ENCODE measurements at places on chromosomes 11 and 22.

GRCh38 chr22:23182309-23183060 is 2.2 kb downstream of the BCR start:
- peak; percentile 41 for DNase-seq

- DNase-seq = no peak
Observed at GRCh38 chr22:23562186-23562585, 17.9 kb downstream of the IGLL1 start.

DNA sequence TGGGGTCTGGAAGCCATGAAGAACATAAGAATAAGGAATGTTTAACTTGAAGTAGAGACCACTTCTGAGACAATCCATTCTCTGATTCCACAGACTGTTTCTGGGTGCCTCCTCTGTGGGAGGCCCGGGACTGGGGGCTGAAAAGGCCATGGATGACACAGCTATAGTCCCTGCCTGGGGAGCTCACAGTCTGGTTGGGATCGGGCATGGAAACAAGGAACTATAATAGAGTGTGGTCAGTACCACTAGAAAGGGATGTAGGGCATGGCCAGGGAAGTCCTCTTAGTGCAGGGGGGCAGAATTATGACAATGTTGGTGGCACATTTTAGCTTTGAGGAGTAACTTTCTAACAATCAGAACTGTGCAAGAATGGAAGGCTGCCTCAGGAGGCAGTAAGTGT is 9.2 kb upstream of the KCNE3 start:
- no peak for DNase-seq

DNA sequence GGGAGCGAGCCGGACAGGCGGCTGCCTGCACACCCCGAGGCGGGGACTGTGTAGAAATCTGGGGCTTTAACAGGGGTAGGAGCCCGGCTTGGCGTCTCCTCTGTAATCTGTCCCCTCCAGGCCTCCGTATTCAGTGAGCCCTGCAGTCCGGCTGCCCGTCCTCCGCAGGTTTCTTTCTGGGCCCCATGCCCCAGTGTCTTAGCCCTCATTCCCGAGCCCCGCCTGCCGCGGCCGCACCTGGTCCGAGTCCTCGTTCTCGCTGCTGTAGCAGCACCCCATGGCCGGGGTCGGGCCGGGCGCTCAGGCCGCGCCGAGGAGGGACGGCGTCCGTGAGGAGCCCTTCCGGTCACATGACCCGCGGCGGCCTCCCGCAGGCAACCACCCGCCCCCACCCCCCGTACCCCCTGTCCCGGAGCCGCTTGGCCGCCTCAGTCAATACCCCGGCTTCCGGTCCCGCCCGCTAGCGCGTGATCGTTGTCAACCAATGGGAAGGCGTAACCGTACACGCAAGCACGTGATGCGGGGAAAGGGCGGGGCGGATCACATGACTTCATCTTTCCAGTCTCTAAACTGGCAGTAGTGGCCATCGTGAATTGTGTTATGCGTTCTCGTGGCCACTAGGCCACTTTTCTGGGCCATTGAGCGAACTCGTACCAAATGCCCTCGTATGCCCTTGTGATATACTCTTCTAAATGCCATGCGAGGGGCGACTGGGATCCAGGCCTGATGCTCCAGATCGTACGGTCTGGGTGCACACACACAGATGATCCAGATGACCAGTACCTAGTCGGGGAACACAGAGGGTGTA is at the start of gene LAMTOR1:
TSS of gene LAMTOR1 (minus strand) at position 352 of the 808 bp plus-strand sequence. CDS start at position 279, 73 bp downstream.
- DNase-seq = peak; percentile 96

DNA sequence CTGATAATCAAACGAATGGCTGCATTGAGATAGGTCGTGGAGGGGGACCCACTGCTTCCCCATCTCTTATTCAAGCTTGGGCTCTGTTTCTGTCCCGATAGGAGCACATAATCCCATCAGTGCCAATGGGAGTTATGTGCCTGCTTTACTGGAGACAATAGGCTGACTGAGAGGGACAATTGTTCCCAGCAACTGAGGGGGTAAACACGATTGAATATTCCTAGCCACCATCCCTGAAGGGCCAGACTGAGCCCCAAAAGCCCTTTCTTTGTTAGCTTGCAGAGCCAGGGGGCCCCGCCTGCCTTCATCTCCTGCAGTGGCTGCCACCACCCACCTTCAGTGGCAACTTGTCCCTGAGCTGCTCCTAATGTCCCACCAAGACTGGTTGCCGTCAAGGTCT is 172.8 kb upstream of the NAV2 start:
- DNase-seq = no peak

DNA sequence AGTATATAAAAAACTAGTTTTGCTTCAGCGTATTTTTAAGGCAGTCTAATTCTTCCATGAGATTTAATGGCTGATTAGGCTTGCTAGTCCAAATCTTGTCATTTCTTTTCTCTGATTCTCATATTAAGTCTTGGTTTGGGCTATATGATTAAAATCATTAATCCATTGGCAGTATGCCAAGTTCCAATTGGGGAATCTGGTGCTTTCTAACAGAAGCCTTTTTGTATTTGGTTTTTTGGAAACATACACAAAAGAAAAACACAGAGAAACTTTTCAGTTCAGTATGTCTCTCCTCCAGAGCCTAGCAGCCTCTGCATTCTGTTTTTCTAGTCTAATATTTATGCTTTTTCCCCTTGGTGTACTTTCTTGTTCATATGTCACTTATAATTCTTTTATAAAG is 37.9 kb downstream of the SWAP70 start:
- no peak for DNase-seq

DNA sequence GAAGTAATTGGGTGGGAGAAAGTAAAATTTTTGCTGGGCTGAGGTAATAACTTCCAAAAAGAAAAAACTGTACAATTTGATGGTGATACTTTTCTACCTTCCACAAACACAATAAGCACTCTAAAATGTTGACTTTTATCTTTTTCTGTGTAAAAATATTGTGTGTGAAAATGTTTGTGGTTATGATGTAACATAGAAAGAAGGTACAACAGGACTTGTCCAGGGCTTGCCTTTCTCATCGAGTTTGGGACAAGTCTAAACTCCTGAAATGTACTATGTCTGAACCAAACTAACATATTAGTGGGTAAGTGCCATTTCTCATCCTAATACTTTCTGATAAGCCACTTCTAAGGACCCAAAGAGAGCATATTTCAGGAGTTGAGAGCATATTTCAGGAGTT is 174.2 kb upstream of the PDGFD start:
- DNase-seq = no peak

Measured in stimulated activated CD8-positive, alpha-beta memory T cell treated with anti-CD3 and anti-CD28 coated beads, Interleukin-7, amount 100 ng/mL, for 4 hours (primary cell).